ENCODE measurements at places on chromosomes 3 and 15.

DNA sequence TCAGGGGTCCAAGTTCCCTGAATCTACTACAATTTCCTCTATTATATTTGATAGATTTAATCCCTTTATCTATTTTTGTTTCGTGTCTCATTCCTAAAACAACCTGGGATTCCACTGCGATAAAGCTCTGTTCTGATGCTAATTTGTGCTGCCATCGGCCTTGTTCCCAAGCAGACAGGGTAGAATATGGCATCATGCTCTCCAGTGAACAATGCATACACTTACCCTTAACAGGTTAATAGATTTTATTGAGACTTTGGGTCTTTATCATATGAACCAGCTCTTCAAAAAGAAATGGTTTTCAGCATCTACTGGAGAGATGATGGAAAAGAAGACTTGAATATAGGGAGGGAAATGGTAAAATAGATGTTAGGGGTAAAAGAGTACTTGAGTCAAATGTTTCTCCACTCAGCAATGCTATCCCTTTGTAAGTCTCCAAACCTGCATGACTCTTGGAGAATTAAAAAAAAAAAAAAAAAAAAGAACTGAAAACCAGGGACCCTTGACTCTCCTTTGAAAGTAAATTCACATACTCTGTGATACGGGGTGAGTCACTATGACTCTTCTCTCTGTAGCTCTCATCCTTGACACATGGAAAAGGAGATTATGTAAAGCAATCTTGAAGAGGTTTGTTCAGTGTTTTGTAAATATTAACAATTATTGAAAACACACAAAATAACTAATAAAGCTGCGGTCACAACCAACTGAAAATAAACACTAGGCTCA is 268.8 kb downstream of the ZBTB20 start:
- no peak for DNase-seq

DNA sequence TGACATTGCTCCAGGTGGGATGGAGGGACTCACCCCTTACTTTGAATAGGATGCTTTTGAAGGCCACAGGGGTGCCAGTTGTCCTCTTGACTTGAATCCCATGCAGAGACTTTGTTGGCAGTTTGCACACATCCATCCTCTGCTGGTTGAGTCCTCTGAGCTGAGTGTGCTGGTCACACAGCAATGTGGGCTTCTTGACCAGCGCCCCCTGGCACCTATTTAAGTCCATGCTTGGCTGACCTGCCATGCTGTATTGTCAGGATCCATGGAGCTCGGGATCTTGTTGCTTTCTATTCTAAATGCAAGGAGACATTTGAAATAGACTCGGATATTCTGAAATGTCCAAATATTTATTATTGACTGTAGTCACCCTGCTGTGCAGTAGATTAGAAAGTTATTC is 19.8 kb downstream of the RAB7A start:
- no peak for DNase-seq

- DNase-seq: no peak
Measured at GRCh38 chr3:104437891-104438290, 928.8 kb upstream of the ALCAM start.

- DNase-seq: no peak
Measured at GRCh38 chr3:197496746-197497125, 59.0 kb downstream of the BDH1 start.

- DNase-seq: no peak
Measured at GRCh38 chr3:184399410-184399809, 19.6 kb downstream of the CHRD start.

DNA sequence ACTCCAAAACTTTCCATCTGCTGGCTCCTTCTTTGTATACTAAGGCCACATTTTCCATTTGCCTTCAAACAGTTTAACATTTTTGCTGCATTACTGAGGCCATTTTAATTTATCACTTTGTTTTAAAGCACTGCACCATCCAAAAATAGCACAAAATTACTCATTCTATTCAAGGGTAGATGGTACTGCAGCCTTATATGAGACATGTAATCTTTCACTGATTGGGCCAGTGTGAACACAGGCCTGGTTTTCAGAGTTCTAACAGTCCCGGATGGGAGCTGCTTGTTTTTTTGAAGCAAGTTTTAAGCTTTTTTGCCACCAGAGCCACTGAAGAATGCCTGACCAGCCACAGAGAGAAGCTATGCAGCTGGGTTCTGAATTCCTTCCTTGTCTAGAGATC is 172.3 kb upstream of the TSC22D2 start:
- DNase-seq: no peak

DNA sequence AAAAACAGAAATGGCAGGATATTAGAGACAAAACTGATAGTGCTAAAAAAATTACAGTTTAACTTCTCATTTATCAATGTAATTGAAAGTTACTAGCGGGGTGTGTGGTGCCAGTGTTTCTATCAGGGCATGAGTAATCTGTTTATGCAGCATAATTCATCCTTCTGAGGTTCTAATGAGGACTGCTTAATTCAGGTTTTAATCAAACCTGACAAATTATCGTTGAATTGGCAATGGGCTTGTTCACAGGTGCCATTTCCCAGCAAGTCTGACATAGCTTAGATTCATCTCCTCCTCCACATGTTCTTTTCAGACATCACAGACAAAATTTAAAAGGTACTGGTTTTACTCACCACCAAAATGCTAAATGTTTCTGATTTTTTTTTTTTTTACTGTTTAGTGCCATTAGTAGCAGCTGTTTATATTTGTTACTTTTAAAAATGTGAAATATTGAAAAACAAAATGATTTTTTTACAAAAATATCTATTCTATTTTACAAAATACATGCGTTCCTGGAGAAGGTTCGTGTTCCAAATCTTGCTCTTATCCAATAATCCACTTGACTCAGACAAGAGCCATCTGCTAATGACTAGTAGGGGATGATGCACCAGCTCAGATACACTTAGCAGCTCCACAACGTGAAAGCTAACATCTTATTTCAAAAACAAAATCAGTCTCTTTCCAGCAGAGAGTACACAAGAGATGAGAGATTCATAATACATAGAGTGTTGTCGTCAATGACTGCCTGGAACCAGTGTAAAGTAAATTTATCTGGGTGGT is 447.7 kb upstream of the DPPA4 start:
- no peak for DNase-seq

DNA sequence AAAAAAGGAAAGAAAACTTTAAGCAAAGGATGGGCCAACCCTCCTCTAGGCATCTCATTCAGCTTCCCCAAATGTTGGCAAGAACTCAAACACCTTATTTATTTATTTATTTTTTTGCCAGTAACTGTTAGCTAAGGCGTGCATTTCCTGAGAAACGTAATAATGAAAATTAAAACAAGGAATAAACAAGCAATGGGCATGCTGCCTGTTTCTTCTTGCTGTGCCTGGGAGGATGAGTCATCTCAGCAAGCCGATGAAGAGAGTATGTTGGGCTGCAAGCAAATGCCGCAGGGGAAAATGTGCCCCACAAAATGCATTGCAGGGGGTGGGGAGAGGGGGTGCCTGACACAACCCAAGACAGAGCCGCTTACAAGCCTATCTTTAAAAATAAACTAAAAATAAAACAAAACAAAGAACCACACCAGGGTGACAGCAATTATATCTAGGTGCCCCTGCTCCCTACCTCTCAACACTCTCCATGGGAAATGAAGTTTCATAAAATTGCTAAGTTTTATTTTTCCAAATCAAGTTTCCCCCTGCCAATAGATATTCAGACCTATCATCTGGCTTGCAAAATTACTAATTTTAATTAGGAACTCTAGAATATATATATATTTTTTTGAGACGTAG is 40.3 kb downstream of the EIF4E3 start:
- DNase-seq: no peak

DNA sequence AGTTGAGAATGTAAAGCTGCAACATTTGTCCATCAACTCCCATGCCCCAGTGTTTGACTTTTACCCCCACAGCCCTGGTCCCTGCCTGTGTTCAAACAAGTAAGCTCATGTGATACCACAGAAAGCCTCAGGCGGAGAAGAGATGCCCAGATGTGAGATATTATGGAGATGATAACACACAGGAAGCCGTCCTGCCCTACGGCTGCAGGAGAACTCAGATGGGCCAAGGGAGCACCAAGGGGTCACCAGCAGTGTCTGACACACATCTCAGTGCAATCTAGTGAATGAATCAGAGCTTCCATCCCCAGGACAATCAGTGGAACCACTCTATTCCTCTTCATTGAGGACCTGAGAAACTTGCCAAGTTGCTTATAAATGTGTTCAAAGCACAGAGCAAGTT is 14.0 kb upstream of the SPINK8 start:
- no peak for DNase-seq

DNA sequence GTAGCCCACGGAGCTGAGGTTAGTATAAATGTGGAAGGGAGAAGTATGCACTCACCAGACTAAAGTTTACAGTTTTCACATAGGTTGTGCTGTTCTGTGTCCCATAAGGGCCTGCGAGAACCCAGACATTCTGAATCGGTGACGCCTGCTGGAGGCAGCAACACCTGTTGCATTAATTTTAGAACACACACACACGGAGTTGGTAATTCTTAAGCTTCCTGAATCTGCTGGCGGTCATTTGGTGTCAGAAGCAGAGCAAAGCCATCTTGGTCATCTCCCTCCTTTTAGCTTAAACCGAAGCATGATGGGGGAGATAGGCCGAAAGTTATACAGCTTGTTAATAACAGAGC is 41.1 kb upstream of the AP3B2 start:
- DNase-seq: peak; percentile 6

DNA sequence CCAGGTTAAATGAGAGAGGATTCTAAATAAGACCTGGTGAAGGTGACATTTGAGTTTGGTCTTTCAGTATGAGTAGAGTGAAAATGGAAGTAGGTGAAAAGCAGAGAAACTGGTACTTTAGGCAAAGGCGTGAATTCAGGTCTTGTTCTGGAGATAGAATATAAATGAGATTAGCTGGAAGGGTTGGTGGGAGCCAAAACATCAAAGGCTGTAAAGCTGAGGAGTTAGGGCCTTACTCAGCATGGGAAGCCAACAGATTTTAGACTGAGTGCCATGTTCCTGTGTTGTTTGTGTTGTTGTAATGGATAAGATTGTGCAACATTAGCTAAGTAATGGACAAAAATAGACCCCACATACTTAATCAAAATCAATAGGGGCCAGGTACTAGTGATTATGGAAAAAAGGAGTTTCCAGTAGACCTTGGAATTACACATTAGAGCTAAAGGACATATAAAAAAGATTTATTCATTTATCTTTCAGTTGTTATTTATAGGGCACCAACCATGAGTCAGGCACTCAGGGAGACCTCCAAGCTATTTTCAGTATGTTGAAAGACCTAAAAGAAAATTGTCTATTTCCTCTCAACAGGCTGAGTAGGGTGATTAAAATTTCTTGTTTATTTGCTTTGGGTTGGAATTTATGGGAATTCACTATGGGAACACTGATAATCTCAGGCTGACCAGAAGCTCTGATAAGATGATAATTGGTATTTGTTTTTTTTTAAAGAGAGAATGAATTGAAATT is 20.8 kb downstream of the ARL14 start:
- no peak for DNase-seq

DNA sequence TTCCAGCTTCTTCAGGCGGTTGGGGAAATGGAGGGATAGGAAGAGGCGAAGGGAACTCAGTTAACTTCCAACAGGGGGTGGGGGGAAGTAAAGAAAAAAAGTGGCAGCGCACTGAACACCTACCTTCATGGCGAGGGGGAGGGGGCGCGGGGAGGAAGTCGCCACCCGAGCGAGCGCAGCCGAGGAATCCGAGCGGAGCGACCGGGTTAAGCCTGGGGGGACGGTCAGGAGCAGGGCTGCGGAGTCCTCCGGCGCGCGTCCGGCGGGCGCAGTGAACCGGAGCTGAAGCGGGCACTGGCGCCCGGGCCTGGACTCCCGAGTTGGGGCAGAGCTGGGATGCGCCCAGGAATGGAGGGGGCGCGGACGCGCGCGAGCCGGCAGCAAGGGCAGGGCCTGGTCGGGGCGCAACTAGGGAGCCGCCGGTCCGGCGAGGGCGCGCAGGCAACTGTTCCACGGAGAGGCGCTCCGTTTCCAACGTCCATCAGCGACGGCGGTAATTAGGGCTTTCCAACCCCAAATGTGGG is at the start of gene WNT5A:
TSS of gene WNT5A (minus strand) at position 450 of the 524 bp plus-strand sequence. CDS start at position 129, 321 bp downstream.
- DNase-seq: no peak

DNA sequence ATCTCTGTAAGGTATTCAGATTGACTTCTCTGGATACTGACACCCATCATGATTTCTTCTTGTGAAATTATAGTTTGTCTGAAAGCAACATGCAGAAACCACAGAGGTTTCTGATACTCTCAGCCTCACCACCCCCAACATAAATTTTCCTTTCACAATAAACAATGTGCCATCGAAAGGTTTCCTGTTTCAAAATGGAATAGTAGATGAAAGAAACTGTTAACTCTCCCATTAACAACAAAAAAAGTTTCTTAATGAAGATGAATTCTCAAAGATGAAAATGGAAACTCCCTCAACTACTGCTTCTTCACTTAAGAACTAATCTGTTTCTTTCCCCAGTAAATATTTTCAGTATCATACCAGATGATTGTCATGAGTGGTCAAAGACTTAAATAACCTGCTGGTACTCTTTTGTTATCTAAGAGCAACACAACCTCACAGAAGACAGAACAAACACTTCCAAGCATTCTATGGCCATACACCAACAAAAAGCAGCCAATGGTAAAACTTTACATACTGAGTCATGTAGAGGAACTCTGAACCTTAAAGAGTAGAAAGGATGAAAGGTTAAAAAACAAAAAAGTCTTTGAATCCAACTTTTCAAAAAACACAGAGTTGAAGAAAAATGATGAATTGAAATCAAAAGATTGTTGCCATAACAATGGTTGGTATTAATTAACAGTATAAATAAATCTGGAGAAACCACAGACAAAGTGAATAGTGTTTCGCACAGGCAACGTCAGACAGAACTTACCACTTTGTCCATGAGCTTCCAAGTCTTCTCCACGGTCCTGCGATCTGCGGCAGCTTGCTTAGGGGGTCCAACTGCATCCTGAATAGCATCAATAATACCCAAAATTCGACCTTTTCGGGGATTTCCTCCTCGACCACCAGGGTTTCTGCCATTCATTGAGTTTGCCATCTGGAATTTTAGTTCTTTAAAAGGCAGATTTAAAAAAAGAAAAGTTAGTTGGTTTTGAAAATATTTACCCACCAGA is 1.9 kb downstream of the CBLB start:
- DNase-seq: peak; percentile 18

DNA sequence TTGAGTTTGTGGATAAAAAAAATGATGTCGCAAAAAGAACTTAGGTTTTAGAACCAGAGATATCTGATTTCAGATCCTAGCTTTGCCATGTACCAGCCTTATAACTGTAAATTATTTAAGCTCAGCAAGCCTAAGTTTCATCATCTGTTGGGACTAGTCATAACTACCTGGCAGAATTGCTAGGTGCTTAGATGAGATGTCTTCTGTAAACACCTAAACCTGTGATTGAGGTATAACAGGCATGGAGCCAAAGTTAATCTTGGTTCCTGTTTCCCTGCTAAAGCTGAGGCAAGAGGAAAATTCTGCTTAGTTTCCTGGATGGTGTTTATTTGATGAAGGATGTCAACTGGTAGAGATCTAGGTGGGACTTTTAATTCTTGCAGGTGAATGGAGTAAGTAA is 331.3 kb upstream of the RBMS3 start:
- DNase-seq: no peak

Data from activated naive CD8-positive, alpha-beta T cell treated with anti-CD3 and anti-CD28 coated beads for 36 hours (primary cell).